ENCODE measurements at places on chromosomes 3 and 15. TPM values are rescaled to one million over a fixed set of nuclear protein-coding genes. Genes with fewer than 3 reads are reported as not detected.

The ROBO2 gene
- polyA plus RNA-seq, result 83.3 TPM

The GPR62 gene
- 0.62 TPM for polyA plus RNA-seq

The SOX14 gene
- not detected for polyA plus RNA-seq

The ATP13A5 gene
- not detected for polyA plus RNA-seq

The EPHA3 gene
- 5.1 TPM for polyA plus RNA-seq

The TMEM108 gene
- polyA plus RNA-seq, result 4.0 TPM

The PRSS50 gene
- 5.8 TPM for polyA plus RNA-seq

The LMCD1 gene
- 32.4 TPM for polyA plus RNA-seq

The GAP43 gene
- 1.5 TPM for polyA plus RNA-seq

The TLNRD1 gene
- polyA plus RNA-seq, result 11.8 TPM

The HRH1 gene
- 2.4 TPM for polyA plus RNA-seq

The XIRP1 gene
- 0.34 TPM for polyA plus RNA-seq

The RAB6B gene
- polyA plus RNA-seq, result 16.3 TPM

The CPNE9 gene
- 0.14 TPM for polyA plus RNA-seq

The GALNT15 gene
- 2.7 TPM for polyA plus RNA-seq

DNA sequence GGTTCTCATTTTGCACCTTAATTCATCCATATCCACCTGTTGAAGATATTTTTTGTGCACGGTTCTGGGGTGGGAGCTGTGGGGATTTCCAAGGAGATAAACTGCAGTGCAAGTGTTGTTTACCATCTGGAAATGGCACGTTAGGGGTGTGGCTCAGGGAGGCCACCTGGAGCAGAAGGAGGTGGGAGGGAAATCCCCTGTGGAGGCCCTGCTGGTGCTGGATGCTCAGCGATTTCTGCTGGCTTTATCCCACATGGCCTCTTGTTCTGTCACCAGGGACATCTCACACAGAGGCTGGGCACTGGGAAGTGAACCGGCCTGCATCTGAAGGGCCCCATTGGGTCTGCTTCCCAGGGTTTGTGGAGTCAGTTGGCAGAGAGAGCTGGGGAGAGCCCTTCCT lies 24.3 kb downstream of the TRPM1 start:
- DNase-seq, result no peak

GRCh38 chr15:79093352-79093935 lies 2.9 kb upstream of the RASGRF1 start:
- DNase-seq, result no peak

- no peak for DNase-seq
Measured at GRCh38 chr3:98977520-98977919, 76.0 kb upstream of the DCBLD2 start.

DNA sequence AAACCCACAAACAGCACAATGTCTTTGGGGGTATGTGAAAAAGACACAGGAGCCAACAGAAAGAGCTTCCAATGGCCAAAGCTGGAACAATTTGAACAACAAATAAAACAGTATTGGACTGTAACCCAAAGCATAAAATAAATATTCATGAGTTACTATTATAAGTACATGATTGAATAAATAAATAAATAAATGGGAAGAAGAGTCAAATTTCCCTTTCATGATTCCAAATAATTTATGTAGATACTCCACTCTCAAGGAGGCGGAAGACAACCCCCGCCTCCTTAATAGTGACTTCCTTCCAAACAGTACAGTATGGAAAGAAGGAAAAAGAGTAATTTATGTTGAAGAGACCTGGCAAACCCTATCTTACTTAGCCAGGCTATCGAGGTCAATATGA lies 124.4 kb upstream of the P2RY1 start:
- no peak for DNase-seq

GRCh38 chr3:130250982-130251381 lies 94.5 kb upstream of the COL6A5 start:
- no peak for DNase-seq

DNA sequence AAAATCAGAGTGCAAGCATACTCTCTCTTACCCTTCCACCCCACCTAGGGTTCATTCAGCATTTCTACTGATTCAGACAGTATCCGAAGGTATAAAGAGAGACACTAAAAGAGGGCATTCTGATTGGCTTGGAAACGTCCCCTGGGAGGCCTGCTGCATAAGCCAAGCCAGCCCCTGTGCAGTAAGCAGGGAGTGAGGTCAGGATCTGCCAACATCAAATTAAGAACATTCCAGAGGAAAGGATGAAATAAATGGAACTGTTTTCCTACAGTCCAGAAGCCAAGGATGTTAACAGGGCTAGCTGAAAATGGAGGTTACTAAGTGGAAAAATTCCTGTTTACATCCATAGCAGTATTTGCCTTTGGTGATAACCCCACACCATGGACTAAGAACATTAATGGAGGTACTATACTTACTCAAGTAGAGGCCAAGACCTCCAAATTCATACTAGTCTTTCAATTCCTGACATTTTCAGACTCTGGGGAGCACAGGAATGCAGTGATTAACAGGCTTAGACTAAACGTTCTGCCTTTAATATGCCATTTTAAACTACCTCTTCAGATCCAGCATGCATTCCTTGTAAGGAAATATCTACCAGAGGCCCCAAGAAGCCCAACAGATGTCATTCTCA lies 34.5 kb downstream of the NPTN start:
- DNase-seq, result no peak

GRCh38 chr15:87910301-87910700 lies 346.2 kb downstream of the NTRK3 start:
- no peak for DNase-seq

- DNase-seq, result no peak
Measured at GRCh38 chr3:127238602-127239001, 45.7 kb downstream of the PRR23E start.

GRCh38 chr15:25060472-25060803 lies 105.7 kb downstream of the SNRPN start:
- no peak for DNase-seq

DNA sequence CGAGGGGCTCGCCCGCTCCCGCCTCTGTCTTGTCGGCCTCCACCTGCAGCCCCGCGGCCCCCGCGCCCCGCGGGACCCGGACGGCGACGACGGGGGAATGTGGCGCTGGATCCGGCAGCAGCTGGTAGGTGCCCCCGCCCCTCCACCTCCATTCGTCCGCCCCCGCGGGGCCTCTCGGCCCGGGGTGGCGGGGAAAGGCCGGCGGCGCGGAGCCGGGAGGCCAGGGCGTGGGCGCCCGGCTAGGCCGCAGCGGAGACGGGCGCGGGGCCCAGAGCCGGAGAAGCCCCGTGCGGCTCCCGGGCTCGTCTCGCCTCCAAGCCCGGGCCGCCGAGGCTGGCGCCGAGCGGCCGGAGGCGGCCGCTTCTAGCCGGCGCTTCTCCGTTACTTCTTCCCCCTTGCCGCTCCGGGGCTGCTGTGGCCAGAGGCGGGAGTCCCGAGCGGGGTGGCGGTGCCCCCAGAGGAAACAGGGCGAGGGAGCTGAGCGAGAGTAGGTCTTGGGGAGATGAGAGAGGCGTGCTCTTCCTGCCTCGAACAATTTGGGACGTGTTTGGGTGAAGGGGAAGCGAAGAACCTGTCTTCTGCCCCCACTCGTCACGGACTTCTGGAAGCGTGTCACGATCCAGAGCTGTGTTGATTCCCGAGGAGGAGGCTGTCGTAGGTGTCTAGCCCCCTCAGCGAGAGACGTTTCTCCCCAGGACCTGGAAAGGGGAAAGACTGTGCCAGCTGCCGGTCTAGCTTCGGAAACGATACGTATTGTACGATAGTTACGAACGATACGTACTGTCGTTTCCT lies 555 bp downstream of the ATP11B start:
- DNase-seq, result no peak

GRCh38 chr3:107870943-107871638 lies 219.7 kb downstream of the CD47 start:
- no peak for DNase-seq

GRCh38 chr3:55750525-55750924 lies 263.4 kb upstream of the WNT5A start:
- DNase-seq, result no peak

GRCh38 chr3:53862241-53862640 lies 15.9 kb downstream of the IL17RB start:
- no peak for DNase-seq

DNA sequence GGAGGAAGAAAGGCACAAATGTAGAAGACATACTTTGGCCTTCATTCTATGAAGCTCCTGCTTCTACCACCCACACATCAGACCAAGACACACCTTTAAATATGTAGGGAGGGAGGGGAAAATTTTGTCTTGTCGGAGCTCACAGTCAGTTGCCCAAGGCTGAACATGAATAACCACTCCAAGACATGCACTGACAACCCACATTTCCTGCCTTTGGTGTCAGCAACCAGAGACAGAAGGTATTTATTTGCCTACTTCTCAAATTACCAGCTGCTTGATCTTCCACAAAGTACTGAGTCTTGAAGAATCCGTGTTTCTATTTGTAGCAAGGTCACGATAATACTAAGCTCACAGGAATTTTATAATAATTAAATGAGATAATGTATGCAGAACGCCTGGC lies 169.7 kb downstream of the KCNMB2 start:
- DNase-seq, result no peak

- DNase-seq, result no peak
Measured at GRCh38 chr15:70488002-70488605, 275.3 kb downstream of the UACA start.

GRCh38 chr3:132753946-132754345 lies 31.7 kb upstream of the NPHP3 start:
- no peak for DNase-seq

GRCh38 chr3:14885307-14885706 lies 62.1 kb upstream of the NR2C2 start:
- no peak for DNase-seq

- no peak for DNase-seq
Measured at GRCh38 chr15:44264148-44264547, 24.4 kb upstream of the GOLM2 start.

GRCh38 chr3:64163019-64163754 lies 62.1 kb downstream of the PRICKLE2 start:
- no peak for DNase-seq

GRCh38 chr3:193030276-193030675 lies 112.6 kb upstream of the MB21D2 start:
- no peak for DNase-seq

- DNase-seq, result no peak
Measured at GRCh38 chr3:95456835-95457234, 1357.6 kb upstream of the EPHA6 start.

DNA sequence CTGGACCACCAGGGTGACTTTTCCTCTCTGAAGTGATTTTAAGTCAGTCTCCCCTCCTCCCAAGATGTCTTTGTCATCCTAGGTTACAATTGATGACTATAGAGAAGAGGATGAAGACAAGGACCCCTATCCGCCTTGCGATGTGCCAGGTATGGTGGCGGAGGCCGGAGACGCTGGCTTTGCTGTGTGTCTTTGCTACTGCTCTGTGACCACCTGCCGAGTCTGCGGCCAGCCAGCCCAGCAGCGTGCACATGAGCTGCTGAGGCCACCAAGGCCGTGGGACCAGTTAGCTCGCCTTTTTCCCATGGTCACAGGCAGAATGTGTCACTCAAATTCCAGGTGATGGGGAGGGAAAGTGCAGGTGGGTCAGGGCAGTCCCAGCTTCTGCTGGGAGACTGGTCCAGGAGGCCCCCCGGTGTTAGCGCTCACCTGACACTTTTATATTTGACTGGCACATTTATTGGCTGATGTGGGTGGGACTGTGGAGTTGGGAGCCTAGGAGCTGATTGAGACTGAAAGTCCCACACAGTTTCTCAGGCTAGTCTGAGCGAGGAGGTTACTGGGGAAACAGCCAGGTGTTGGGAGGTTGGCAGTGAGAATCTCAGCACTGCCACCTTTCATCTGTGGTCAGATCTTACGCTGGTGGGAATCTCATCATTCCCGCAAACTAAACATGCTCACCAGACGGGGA lies 114.1 kb downstream of the CHDH start:
- DNase-seq, result no peak

- DNase-seq, result no peak
Measured at GRCh38 chr15:85407421-85408269, 27.2 kb downstream of the AKAP13 start.

- DNase-seq, result no peak
Measured at GRCh38 chr3:101886626-101887025, 37.3 kb downstream of the NFKBIZ start.

GRCh38 chr3:160170409-160171370 lies 54.5 kb upstream of the C3orf80 start:
- no peak for DNase-seq

DNA sequence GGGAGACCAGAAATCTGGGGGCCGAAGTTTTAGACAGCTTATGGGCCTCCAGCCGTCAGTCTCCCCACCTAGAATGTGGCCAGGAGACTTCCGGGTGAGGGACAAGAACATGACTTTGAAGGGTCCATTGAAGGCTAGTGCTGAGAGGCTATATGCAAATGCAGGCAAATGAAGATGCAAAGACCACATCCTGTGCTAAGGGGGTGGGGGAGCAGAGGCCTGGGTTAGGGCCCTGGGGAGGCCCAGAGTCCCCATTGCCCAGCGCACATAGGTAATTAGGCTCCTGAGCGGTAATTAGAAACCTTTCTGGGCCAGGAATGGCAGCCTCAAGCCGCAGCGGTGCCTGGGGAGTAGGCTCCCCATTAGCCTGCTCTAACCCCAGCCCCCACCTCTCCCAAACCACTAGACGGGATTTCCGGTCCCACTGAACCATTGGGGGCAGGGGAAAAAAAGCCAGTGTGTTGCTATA lies 6.8 kb downstream of the CSK start:
- DNase-seq, result no peak

GRCh38 chr3:114860531-114860930 lies 286.6 kb downstream of the ZBTB20 start:
- DNase-seq, result no peak

DNA sequence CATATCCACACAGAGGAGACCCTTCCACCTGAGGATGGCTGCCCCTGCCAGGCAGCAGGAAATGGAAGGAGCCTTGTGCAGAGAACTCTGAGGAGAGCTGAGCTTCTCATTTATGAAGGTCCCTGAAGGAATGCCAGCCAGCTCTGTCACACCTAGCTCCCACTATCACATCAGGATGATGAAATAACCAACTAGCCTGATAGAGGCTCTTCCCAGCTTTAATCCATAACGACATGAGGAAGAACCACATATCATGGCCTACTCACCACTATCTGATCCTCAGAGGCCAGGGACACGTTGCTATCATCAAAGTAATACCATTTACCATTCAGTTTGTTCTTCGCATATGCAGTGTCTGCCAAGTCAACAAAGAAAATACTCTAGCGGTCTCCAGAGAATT lies 1.5 kb upstream of the C3orf62 start:
- DNase-seq, result no peak

- DNase-seq, result no peak
Measured at GRCh38 chr3:152581951-152582350, 253.0 kb upstream of the P2RY1 start.

GRCh38 chr15:39892418-39892817 lies 27.6 kb downstream of the GPR176 start:
- no peak for DNase-seq

GRCh38 chr15:70244978-70245542 lies 147.3 kb upstream of the TLE3 start:
- DNase-seq, result no peak

- no peak for DNase-seq
Measured at GRCh38 chr3:8757551-8758518, 11.6 kb downstream of the OXTR start.

- DNase-seq, result no peak
Measured at GRCh38 chr15:67829647-67830504, 4.6 kb downstream of the SKOR1 start.

DNA sequence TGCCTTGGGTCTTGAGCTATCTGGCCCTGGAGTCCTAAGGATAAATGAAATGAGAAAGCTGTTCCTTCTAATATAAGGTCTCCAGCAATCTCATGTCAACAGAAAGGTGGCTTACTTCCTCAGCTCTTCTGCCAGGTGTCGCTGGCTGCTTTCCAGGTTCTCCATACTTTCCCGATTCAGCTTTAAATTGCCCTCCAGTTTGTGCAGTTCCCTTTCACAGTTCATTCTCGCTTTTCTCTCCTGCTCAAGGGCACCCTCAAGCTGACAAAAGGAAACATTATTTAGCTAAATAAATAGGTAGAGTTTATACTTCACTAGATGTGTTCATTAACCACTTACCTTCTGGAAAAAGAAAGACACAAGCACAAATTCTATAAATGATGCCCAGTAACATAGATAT lies 73.0 kb downstream of the MYH15 start:
- DNase-seq, result no peak

Data from left renal cortex interstitium (tissue), 4 donors.